ENCODE measurements at places on chromosomes 1 and 21. TPM values are rescaled to one million over a fixed set of nuclear protein-coding genes. Genes with fewer than 3 reads are reported as not detected.

Gene CNR2
- total RNA-seq: 2.0 TPM

Gene PBX1
- 0.51 TPM for total RNA-seq

Gene BRDT
- not detected for total RNA-seq

GRCh38 chr1:86500714-86501113, 32.0 kb downstream of the CLCA1 start:
- H3K27me3 ChIP-seq: peaks cover 29% of the 10 kb centered on the region
- no peak overlapping the region for H3K27ac ChIP-seq
- no peak for DNase-seq
- no peak overlapping the region for H3K4me3 ChIP-seq
- peaks cover 13% of the 10 kb centered on the region for H3K4me1 ChIP-seq
- H3K36me3 ChIP-seq: no peaks in the 10 kb centered on the region

- no peaks in the 10 kb centered on the region for H3K27me3 ChIP-seq
- no peaks in the 10 kb centered on the region for H3K4me1 ChIP-seq
- no peak overlapping the region for H3K4me3 ChIP-seq
- no peak overlapping the region for H3K27ac ChIP-seq
Measured at GRCh38 chr1:213685992-213686582, 301.7 kb upstream of the PROX1 start.

DNA sequence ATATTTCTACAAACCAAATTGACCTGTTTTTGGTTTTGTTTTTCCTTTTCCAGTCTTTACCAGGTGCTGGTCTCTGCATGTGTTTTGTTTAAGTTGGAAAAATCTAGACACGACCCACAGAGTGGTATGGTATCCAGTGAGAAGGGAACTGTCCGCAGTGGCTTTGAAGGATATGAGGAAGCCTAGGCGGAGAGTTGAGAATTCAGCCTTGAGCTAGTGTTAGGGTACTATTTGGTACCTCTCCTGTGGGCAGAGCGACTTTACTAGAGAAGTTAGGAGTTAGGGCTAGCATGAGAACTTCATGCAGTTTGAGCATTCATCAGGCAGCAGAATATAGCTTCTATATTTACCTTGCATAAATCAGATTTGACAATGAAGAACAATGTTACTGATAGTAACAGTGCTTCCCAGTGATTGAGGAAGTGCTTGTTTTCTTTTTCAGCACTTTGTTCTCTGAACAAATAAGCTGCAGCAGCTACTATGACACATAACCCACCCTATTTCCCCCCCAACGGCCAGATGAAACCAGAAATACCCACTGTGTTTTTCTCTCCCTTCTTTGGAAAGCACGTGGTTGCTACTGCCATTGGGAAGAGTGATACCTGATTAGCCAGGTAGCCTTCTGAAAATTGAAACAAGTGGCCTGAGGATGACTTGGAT, 19.0 kb downstream of the MRPS6 start:
- H3K27ac ChIP-seq: no peak overlapping the region
- no peak overlapping the region for H3K4me3 ChIP-seq
- peaks cover 36% of the 10 kb centered on the region for H3K4me1 ChIP-seq
- no peak for DNase-seq

- no peaks in the 10 kb centered on the region for H3K27me3 ChIP-seq
- H3K27ac ChIP-seq: no peak overlapping the region
- peaks cover 1% of the 10 kb centered on the region for H3K36me3 ChIP-seq
- H3K4me3 ChIP-seq: no peak overlapping the region
Measured at GRCh38 chr1:180633057-180634056, 1.5 kb downstream of the XPR1 start.
